ENCODE measurements at places on chromosomes 12 and 14.

DNA sequence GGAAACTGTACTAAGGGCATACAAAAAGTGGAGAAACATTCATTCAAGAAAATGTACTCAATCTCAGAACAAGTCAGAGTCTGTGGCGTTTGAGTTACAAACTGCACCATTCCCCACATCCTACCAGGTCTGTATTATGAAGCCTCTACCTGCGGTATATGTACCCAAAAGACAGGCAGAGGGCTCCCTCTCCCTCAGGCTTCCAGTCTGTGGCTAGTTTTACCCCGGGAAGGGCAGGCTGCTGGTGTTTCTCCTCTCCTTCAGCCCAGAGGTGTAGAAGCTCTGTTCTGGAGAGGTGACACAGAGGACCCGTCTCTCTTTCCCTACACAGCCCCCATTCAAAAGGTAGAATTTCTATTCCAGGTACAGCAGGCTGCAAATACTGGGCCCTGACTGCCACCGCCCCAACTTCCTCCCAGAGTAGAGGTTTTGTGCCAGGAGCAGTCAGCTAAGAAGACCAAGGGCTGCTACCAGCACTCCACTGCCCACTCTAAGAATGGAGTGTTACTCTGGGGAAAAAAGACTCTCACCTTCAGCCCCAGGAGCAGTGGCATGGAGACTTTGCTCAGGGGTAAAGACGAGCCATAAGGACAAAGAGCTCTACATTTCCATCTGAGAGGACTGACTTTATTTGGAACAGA, 39.4 kb downstream of the PARP11 start:
- DNase-seq = no peak

- no peak for DNase-seq
These were observed 1787.2 kb upstream of the SEL1L start for GRCh38 chr14:83320837-83321236.

- no peak for DNase-seq
These were observed 122.5 kb upstream of the BCAT1 start for GRCh38 chr12:25071366-25071765.

- no peak for DNase-seq
These were observed 24.4 kb downstream of the AK7 start for GRCh38 chr14:96416292-96416691.

DNA sequence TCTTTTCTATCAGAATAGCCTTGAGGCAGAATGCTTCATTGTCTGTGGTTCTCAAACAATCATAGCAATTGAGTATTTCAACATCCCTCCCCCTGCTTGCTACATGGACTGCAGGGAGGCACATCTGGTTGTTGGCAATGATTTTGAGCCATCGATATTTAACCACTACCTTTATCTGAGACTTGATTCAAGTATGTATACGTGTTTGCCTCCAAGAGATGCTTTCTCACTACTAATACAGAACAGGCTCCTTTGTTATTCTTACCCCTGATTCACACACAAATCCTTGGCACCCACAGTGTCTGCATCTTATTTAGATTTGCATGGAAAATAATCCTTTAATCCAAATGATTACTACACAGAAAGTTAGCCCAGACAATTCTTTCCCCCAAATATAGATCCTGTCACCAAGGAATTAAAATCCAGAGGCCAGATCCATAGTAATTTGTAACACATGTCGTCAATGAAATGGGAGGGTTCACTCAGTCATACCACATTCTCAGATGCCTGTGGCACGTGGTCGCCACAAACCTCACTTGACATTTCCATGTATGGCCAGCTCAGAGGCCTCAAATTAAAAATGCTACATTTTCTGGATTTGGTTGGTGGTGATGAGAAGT, 199.3 kb downstream of the ITPR2 start:
- peak; percentile 69 for DNase-seq

DNA sequence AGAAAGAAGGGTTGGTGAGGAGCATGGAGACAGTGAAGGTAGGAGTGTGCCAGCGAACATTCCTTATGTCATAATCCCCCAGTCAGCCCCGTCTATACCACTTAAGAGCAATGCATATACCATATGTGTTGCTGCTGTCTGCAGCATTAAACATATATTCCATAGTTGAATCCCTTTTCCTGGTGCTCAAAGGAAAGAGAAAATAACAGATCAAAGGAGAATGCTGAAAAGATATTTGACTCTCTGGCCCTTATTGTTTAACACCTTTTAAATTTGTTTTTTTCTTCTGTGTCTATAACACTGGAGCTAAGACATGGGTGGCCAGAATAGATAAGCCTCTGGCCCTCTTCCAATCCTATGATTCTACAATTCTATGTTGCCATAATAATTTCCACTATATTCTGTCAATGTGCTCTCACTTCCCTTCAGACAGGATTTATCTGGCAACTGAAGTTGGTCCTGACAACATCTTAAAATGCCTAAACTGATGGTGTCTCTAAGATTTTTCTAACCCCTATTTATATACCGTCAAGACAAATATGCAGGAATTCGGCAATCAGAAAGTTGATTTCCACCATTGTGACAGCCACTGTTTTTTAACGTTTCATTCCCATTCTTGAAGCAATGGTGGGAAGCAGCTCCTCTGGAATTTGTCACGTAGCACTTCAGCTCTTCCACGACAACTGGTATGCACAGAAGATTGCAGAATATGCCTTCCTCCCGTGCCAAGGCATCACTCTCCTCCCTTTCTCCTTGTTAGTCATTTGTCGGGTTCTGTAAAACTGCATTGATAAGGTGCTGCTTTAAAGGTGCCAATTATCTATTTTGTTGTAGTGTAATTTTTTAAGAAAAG, 204.7 kb downstream of the BCAT1 start:
- DNase-seq = no peak

DNA sequence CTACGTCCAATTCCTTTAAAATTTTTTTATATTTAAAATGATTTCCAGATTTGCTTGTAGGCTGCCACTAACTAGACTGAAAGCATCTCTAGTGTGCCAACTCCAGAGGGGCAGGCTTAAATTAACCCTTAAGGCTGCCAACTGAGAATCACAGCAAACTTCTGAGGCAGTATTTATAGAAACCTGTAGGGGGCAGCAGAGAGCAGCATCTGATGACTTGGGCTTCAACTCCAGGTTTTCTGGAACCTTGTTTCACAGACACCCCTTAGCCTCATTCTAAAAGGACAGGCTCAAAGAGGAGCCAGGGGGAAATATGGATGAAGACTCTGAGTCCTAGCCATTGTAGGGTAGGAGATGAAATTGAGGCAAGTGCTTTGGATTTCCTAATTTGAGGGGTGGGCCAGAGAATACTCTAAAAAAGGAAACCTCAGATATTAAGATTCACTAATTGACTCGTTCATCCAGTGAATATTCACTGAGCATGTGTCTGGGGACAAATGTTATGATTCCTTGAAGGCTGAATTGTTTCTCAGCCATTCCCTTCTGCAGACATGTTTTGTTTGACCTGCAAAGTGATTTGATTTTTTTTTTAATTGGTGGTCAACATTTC, 63.3 kb upstream of the HSPB8 start:
- DNase-seq = peak; percentile 22

DNA sequence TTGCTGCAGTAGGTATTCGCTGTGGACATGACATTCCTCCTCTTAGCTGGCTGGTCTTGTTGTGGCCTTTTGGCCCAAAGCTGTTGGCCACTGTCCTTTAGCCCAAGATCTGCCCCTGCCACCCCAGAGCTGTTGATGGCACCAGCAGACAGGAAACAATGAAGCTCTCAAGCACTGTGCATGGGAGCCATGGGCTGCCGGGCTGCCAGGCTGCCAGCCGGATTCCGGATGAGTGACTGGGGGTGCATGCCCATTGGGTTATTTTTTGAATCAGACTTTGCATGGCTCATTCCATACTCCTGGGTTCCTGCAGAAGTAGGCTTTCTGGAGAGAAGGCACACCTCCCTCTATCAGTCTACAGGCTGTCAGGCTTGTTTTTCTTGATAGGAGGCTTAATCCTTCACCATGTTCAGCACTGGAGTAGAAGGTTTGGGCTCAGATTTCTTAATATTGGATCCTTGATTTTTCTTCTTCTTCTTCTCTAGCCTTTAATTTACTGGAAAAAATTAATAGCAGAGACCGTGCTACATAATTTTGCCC, 32.4 kb downstream of the MAX start:
- DNase-seq = no peak

GRCh38 chr12:12755923-12756322, 29.5 kb upstream of the APOLD1 start:
- no peak for DNase-seq

DNA sequence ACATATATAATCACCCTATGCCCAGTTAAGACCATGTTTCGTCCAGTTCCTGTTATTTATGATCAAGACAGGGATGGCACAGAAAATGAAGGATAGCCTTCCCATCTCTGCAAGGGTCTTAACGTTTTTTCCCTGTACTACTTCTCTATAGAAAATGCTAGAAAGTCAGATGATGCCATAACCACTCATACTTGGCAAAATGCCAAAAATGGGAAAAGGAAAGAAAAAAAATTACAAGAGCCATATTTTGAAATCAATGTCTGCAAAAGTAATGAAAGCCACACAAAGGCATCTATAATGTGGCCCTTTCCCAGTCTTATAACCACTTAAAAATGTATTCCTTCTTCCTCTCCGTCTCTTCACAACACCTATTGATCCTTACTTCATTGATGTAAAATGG, 1.8 kb upstream of the MYL6B start:
- peak; percentile 35 for DNase-seq

DNA sequence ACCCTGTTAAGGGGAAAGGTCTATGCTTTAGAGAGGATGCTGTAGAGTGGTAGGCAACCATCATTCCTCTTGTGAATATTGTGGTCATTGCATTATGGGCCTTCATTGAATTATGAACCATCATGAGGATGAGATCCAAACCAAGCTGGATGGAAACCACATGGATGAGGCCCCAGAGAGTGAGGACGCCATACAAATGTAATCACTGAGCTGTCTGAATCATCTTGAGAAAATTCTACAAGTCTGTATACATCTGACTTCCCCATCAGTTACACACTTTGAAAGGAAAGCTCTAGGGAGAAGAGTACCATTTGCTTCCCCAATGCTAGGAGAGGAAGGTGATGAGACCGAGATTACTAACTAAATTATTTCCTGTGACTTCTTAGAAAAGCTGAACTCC, 172.9 kb downstream of the CACNA1C start:
- no peak for DNase-seq

DNA sequence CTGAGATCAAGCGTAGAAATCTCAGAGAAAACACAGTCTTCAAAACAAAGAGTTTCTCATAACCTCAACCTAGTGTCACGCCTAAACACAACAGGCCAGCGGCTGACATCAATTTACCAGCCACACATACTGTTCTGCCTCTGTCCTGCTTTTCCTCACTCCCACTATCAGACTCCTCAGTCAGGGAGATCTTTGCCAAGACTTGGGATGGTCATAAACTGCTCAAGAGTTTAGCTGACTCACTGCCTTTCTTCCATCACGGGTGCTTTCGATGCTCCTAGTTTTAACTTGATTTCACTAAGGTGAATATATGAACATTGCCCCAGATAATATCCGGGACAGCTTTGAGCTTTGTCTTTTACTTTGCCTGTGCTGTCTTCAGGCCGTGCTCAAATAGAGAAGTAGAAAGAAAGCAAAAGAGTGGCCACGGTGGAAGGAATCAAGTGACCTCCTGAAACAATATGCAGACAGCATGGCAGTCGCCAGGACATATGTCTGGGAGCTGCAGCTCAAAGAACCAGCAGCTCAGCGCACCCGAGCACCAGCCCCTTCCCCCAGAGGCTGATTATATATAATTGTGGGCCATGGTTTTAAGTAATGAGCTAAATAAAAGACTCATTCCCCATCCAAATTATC, 12.1 kb downstream of the MDM1 start:
- DNase-seq = no peak

- no peak for DNase-seq
These were observed 56.4 kb upstream of the PIWIL1 start for GRCh38 chr12:130281153-130281799.

- no peak for DNase-seq
These were observed 140.5 kb downstream of the SMOC1 start for GRCh38 chr14:70019695-70020094.

GRCh38 chr12:57474430-57474829, 5.2 kb downstream of the ARHGAP9 start:
- DNase-seq = no peak

DNA sequence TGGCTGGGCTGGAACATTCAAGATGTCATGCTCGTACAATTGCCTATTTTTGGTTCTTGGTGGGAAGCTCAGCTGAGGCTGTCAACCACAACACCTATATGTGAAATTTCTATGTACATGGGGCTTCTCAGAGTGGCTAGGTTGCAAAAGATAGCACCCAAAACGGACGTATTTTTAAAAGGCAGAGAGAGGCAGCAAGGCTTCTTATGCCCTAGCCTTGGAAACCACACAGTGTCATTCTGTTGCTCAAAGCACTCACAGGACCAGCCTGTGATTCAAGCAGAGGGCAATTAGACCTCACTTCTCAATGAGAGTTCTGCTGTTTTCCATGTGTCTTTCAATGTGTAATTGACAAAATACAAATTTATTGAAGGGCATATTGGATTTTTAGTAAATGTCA, 134.0 kb downstream of the GXYLT1 start:
- DNase-seq = no peak

- no peak for DNase-seq
These were observed 60.1 kb downstream of the ADCK1 start for GRCh38 chr14:77859934-77860570.

GRCh38 chr12:96396209-96396608, 4.0 kb downstream of the CDK17 start:
- no peak for DNase-seq

DNA sequence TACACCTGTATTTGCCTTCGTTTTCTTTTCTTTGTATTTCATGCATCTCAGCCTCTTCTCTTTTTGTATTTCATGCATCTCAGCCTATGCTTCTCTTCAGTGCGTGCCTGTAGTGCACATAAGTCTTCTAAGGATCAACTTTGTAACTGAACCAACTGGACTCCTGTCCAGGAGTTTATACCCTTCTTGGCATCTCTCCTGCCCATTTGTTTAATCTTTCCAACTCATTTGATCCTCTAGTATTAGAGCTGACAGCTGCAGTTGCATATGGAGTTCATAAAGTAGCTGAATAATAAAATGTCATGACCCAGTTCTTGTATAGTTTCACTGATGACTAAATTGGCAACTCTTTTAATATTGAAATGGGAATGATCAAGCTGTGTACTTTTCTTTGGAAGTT, 89.7 kb downstream of the FGD4 start:
- DNase-seq = no peak

DNA sequence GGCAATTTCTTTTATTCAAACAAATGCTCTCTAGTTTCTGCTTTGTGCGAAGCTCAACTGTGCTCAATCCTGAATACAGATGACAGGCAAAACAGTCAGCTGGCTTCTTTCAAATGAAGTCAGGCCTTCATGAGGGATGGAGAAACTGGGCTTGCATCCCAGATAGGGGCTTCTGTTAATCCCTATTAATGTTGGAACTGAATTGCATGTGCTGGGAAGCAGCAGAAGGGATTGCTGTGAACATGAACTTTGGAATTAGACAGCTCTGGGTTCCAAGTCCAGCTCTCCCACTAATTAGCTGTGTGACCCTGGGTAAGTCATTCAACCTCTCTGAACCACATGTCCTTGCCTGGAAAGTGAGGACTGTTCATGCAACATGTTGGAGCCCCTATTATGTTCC, 21.1 kb upstream of the CORO1C start:
- DNase-seq = no peak

- no peak for DNase-seq
These were observed 1617.9 kb upstream of the SEL1L start for GRCh38 chr14:83151571-83151970.

- DNase-seq = no peak
These were observed 9.3 kb upstream of the HDAC7 start for GRCh38 chr12:47828976-47829482.

- no peak for DNase-seq
These were observed 10.1 kb downstream of the ZFYVE26 start for GRCh38 chr14:67806246-67806645.

All from astrocyte of the cerebellum (primary cell).